ENCODE measurements at places on chromosomes 6 and 20.

- DNase-seq, result peak; percentile 3
Measured at GRCh38 chr6:102474041-102474807, 1080.7 kb downstream of the GRIK2 start.

- peak; percentile 81 for DNase-seq
Measured at GRCh38 chr6:27295301-27296079, 16.6 kb downstream of the POM121L2 start.

DNA sequence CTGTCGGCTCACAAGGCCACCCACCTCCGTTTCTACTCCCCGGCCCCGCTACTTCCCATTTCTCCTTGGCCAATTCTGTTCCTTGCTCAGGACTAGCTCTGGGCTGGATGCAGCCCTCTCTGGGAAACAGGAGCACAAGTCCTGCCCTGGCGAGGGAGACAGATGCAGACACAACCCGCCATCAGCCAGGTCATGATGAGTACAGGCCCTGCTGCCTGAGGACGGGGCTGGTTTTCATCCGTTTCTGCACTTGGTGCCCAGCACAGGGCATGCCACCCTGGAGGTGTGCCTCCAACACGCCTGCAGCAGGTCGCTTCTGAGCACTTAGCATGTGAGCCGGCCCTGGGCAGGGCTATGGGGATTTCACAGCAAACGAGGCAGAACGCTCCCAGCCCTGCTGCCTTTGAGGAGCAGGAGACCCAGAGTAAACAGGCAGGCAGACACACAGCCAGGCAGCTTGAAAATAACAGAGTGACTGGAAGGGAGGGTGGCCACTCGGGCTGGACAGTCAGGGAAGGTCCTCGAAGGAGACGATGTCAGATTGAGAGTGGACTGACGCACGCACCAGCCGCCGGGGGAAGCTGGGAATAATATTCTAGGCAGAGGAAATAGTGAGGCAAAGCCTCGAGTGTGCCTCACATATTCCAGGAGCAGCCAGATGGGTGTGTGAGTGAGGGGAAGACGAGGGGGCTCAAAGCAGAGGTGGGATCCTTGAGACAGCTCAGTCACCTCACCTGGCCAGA, 21.2 kb upstream of the VSTM2L start:
- DNase-seq, result no peak

GRCh38 chr6:18207949-18208348, 52.7 kb downstream of the KDM1B start:
- DNase-seq, result no peak

- peak; percentile 87 for DNase-seq
Measured at GRCh38 chr6:130513770-130514169, 148.0 kb downstream of the TMEM200A start.

GRCh38 chr20:34536798-34537394, 20.7 kb downstream of the DYNLRB1 start:
- no peak for DNase-seq

DNA sequence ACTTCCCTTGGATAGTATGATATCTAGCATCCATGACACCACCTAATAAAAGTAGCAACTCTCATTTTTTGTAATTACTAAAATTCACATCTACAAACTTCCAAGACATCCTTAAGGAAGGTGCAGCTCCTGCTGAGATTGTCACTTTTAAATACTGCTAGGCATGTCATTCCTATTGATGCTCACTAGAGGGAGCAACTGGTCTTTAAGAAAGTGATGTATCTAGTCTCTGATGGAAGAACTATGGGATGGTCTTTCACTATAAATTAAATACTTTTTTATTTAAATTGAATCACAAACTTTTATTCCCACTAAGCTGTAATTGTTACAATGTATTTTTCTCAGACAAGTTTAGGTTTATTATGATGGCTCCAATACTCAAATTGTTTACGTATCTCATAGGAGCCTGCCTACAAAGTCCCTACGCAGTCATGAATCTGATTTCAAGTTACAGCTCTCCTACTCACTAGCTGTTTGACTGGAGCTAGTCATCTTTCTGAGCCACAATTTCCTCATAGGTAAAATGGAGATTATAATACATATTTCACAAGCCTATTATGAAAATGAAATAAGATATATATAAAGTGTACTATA, 8.1 kb upstream of the TSPYL1 start:
- peak; percentile 36 for DNase-seq

DNA sequence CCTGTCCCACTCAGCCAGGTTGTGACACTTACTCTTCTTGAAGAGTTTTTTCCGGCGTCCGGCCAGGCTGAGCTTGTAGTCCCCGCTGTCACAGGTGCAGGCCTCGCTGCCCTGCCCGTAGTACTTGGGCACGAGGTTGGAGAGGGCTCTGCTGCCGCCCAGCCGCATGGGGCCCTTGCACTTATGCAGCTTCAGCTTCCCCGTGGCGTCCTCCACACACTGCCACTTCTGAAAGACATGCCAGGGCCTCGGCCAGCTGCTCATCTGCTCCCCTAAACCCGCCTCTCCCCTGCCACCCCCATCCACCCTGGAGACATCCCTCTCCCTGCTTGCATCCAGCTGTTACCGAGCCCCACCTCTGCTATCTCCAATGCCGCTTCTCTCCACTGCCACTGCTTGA, 113.1 kb downstream of the SULF2 start:
- DNase-seq, result no peak

DNA sequence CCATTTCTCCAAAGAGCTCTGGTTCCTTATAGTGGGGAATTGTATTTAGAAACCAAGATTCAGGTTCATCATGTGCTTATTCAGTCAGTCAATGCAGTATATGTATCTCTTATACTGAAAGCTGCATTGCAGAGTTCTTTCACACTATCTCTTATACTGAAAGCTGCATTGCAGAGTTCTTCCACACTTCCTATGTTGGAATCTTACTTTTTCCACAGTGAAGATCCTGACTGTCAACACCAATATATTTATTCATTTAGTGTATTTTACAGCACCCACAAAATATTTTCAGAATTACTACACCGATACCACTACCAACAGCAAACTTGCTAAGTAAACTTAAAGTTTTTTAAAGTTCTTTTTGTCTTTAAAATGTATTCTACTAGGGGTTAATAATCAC, 349.3 kb upstream of the MMS22L start:
- DNase-seq, result no peak

GRCh38 chr20:37890643-37891042, 12.3 kb upstream of the VSTM2L start:
- no peak for DNase-seq

DNA sequence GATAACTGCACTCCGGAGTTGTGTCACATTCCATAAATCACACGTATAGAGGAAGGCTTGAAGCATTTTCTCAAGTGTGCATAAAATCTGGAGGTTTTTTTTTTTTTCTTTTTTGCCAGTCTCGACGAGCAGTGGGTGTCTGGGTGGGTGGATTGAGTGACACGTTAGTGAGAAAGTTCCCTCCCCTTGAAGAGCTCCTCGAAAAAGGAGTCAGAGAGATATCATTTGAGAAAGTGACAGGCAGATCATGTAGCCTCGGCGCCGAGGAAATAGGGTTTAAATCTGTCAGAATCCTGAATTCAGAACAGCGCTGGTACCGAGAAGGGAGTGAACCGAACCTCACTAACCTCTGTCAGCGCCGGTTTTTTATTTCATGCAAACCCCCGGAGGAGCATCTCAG, 269.5 kb upstream of the ARID1B start:
- no peak for DNase-seq

DNA sequence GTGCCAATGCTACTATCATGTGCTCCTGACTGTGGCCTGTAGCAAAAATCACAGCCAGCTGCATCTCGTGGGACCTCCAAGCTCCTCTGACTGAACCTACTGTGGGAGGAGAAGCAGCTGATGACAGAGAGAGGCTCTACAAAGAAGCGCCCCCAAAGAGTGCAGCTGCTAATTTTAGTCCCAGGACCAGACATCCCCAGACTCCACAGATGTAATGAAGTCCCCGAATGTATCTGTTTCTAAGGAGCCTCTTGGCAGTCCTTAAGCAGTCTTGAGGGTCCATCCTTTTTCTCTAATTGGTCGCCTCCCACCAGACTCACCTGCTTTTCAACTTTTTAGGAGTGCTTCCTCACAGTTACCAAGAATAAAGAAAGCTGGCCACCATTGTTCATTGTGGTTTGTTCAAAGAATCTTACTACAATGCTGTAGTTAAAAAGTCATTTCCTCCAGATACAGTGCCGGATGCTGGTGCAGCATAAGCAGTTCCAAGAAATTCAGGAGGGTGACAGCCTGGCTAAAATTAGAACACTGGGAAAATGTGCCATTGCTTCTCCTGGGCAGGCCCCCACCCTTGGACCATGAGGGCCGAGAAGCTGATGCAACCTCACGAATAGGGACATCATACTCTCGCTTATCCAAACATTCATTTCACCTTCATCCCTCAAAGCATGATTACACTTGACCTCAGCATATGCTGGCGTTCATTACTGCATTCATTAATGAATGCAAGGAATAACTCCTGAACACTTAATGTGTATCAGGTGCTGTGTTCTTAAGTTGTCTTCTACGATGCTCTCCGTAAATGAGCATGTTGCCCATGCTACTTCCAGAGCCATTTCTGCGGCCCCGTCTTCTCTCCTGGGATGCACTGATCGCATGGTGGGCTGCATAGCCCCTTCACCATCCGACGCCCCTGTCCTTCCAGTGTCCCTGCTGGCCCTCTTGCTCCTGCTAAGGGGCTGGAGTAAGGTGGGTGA, 66.4 kb downstream of the LY86 start:
- DNase-seq, result peak; percentile 23

DNA sequence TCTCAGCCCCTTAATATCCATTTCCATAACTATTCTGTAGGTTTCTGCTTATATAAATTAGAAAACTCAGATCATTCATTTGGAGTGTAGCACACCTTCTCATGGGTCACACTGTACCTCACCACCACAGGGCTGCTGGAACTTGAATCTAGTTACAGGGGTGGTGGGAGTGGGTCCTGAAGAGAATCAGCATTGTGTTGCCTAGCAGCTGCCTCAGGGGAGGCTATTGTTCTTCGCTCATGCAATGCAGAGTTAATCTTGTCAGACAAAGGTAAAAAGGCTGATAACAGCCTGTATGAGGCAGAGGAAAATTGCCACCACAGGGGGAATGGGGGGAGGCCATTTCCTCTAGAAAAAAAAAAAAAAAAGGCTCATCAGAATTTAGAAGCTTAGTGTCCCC, 496.0 kb upstream of the ADGRB3 start:
- no peak for DNase-seq

- no peak for DNase-seq
Measured at GRCh38 chr6:141347086-141347485, 785.6 kb upstream of the GJE1 start.

- DNase-seq, result no peak
Measured at GRCh38 chr6:139119552-139119951, 15.3 kb upstream of the HECA start.

GRCh38 chr6:64984948-64985347, 722.1 kb downstream of the EYS start:
- no peak for DNase-seq
